ENCODE measurements at places on chromosomes 11 and 22. TPM values are rescaled to one million over a fixed set of nuclear protein-coding genes. Genes with fewer than 3 reads are reported as not detected.

- no peak for DNase-seq
Observed at GRCh38 chr11:10925149-10925926, 67.5 kb upstream of the ZBED5 start.

DNA sequence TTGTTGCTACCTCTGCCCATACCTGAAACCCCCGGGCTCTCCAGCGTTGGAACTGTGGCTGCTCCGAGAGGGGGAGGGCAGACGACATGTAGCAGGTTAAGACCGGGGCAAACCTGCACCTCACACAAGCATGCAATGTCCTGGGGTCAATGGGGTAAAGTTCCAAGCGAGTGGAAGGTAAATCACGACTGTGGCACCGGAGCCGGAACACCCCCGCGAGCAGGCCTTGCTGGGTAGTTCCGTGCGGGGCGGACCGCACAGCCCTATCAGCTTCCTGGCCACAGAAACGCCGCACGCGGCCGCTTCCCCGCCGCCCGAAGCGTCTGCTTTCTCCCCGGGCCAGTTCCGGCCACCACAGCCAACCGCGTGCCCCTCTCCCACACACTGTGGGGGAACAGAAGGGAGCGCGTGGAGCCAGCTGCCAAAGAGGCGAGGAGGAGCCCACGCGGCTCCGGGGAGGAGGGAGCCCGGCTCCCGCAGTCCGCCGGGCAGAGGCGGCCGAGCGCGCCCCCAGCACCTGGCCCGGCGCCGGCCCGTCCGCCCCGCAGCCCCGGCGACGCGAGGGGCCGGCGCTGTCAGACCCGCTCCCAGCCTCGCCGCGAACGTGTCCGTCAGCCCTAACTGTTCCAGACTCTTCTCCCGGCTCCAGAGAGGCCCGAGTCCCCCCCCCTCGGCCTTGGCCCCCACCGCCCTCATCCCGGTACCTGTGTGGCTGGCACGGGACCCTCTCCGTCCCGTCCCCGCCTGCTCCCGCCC, 1.6 kb downstream of the SPTBN2 start:
- peak; percentile 51 for DNase-seq

GRCh38 chr11:69515271-69516245, 34.1 kb downstream of the LINC01488 start:
- peak; percentile 14 for DNase-seq

GRCh38 chr22:39299829-39300178, 19.6 kb downstream of the RPL3 start:
- no peak for DNase-seq

- DNase-seq = no peak
Observed at GRCh38 chr11:90242894-90243416, 20.1 kb upstream of the CHORDC1 start.

Gene CARD18
- 0.72 TPM for total RNA-seq

Gene DDTL
- 1.6 TPM for total RNA-seq

Gene P2RX6
- total RNA-seq = 1.8 TPM

Gene MUC5AC
- total RNA-seq = not detected

Gene ARVCF
- 26.8 TPM for total RNA-seq

Gene VPREB1
- total RNA-seq = not detected

Gene PRDM11
- total RNA-seq = 16.9 TPM

All from left ventricle myocardium superior (tissue), 1 donor.